Activated naive CD4-positive, alpha-beta T cell (primary cell): ENCODE measurements at places on chromosomes 16 and 17.

DNA sequence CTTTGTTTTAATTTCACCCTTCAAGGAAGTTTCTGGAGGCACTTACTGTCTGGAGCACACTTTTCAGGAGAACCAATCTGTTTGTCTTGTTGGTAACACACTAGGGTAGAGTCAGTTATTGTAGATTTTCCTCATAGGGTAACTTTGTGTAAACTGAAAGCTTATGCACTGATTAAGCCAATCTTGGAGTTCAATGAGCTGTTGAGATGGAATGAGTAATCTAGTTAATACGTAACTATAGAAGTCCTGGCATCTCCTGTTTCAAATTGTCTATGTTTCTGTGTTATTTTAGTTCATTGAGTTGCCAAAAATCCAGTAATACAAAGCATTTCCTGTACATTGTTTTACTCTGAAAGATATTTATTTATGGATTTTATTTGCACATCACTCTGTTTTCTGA lies 111.6 kb upstream of the HAS3 start:
- DNase-seq = no peak

GRCh38 chr17:81813371-81813684 lies 9.4 kb downstream of the GCGR start:
- no peak for DNase-seq

- peak; percentile 74 for DNase-seq
These were observed 725 bp downstream of the KRTAP16-1 start for GRCh38 chr17:41308251-41308917.

GRCh38 chr16:28298511-28298878 lies 6.2 kb downstream of the SBK1 start:
- DNase-seq = no peak

GRCh38 chr16:56090076-56090475 lies 101.2 kb upstream of the GNAO1 start:
- no peak for DNase-seq

- no peak for DNase-seq
These were observed 149.2 kb downstream of the NPIPB5 start for GRCh38 chr16:22659933-22660332.

GRCh38 chr16:84138824-84139627 lies 6.0 kb downstream of the HSDL1 start:
- no peak for DNase-seq

- DNase-seq = no peak
These were observed 3.5 kb downstream of the SLC7A6 start for GRCh38 chr16:68267612-68268405.

DNA sequence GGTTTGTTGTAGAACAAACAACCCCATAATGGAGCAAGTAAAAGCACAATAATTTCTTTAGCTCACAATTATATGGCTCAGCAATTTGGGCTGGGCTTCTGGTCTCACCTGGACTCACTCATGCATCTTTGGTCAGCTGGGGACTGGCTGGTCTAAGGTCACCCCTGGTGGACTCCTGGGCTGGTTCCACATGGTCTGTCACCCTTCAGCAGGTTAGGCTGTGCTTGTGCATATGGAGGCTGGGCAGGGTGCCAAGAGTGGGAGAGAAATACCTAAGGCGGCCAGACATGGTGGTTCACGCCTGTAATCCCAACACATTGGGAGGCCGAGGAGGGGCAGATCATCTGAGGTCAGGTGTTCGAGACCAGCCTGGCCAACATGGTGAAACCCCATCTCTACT lies 27.0 kb upstream of the SMURF2 start:
- no peak for DNase-seq

- DNase-seq = no peak
These were observed 57.6 kb upstream of the IRX5 start for GRCh38 chr16:54873071-54873470.

DNA sequence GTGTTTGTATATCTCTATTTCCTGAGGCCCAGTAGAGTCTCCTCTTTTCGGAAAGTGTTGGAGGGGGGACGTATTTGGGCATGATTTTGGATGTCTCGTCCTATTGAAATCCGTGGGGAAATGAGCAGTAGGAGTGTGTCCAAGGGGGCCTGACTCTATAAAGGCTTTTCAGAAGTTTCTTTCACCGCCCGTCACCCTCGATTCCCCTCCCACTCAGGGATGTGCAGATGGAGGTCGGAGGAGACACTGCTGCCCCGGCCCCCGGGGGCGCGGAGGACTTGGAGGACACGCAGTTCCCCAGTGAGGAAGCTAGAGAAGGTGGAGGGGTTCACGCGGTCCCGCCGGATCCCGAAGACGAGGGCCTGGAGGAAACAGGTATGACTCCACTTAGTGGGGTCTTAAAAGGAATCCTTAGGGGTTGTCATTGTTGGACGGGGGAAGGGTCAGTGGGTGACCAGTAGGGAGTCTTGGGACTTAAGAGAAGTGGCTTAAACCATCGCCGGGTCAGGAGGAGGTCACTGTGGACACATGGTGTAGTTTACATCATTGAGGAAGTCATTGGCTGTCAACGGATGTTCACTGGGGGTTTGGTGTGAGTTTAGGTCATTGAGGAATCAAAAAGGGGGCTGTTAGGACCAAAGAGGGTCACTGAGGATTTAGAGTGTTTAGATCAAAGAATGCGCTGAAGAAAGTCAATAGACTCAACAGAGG lies 424 bp downstream of the MON1B start:
- DNase-seq = peak; percentile 42

DNA sequence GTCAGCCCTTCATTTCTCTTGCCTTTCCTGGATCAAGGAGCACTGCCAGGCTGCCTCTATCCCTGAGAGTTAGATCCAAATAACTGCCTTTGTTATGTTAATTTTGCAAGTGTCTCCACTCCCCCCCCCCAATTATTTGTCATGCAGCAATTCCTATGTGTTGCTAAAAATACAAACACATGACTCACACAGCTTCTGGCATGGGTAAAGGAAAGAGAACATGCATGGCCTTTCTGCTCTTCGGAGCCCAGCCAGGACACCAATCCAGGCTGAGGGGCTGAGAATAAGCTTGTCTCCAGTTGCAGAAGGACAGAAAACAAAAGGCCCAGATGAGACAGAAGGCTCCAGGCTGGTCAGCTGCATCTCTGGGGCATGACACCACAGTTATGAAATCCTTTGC lies 148.0 kb upstream of the TNRC6C start:
- DNase-seq = no peak

- DNase-seq = no peak
These were observed 1.3 kb upstream of the CCL15 start for GRCh38 chr17:36002631-36003030.

DNA sequence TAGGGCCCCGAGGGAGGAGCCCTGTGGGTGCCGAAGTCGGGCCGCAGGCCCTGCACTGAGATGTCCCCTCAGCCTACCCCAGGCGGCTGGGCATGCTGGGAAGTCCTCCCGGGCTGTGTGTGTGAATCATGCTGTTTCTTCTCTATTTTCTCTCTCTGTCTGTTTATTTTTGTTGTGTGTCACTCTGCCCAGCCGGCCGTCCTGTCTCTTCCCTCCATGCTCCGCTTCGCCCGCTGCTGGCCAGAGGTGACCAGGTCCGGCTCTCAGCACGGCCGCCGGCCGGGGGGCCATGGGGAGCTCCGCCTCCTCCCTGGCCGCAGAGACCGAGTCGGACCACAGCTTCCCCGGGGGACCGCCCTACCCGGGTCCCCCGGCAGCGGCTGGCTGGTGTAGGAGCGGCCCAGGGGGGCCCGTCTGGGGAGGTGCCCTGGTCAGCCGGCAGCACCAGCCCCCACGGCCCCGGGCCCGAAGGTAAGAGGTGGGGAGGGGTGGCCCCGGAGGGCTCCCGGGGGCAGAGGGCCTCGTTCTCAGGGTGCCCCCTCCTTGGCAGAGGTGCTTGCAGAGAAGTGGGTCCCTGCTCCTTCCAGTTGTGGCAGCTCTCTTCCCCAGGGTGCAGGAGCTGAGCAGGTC lies 12.5 kb downstream of the CAPN15 start:
- no peak for DNase-seq

DNA sequence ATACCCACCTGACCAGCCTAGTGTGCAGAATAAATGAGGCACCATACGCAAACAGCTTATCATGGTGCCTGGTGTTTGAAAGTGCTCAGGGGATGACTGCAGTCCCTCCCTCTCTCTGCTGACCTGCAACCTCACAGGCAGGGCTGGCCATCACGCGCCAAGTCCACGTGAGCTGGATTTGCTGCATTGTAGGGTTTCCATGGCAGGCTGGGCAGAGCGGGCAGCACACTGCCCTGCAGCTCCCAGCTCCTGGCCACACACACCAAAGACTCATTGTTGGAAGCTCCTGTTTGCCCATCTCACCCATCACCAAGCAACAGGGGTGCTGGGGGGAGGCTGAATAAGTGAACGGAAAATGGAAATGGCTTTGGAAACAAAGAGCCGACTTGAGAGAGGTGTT lies 81.8 kb downstream of the IRX3 start:
- DNase-seq = no peak

- DNase-seq = no peak
These were observed 47.6 kb downstream of the XPO6 start for GRCh38 chr16:28164140-28164539.

DNA sequence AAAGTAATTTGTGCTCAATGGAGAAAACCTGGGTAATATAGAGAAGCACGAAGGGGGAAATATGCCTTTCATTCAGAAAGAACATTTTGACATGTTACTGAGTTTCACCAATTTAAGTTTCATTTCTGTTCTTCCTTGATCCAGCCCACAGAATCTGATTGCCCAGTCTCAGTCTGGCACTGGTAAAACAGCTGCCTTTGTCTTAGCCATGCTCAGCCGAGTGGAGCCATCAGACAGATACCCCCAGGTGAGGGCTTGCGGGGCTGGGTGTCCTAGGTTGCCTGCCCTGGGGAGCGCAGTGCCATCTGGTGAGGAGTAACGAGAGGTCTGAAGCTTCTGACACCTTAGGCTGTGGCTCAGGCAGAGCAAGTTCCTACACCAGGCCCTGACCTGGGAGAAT lies 17.7 kb downstream of the DDX19A start:
- no peak for DNase-seq

DNA sequence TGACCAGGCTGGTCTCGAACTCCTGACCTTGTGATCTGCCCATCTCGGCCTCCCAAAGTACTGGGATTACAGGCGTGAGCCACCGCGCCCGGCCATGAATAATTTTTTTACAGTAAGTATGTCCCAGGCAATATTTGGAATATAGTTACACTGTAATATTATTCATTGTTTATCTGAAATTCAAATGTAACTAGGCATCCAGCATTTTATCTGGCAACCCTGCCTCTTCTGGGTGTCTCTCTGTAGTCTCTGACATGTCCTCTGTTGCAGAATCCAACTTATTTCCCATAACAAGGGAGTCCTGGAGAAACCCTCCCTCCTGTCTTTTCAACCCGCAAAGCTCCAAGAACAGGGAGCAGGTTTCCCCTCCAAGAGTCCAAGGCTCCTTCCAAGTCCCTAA lies 36.9 kb upstream of the MYH10 start:
- DNase-seq = no peak

GRCh38 chr17:39738983-39739884 lies 1.5 kb downstream of the GRB7 start:
- DNase-seq = no peak

DNA sequence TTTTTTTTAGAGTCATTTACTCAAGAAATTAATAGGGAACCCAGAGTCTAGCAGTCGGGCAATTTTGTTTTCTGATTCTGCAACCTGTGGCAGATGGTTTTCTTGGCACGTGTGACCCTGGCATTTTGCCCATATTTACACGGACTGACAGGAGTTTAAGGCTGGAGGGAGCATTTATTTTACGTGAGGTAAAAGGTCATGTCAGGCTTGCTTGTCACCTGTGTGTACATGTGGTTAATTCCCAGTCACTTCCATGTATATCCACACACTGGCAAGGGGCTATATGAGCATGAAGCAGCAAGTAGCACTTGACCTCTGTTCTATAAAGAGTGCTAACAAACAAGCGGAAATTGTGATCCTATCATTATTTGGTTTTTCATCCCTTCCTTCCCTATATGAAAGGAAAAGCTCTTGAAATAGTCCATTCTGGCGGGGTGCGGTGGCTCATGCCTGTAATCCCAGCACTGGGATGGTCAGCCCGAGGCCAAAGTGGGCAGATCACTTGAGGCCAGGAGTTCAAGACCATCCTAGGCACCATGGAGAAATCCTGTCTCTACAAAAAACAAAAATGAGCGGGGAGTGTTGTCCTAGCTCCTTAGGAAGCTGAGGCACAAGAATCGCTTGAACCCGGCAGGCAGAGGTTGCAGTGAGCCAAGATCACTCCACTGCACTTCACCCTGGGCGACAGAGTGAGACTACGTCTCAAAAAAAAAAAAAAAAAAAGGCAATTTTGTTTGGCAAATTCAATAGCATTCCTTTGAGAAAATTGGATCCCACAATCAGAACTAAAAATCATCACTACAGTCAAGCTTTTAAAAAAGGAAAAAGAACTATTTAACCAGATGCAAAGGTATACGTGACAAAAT lies 2.1 kb downstream of the SPAG9 start:
- DNase-seq = no peak

DNA sequence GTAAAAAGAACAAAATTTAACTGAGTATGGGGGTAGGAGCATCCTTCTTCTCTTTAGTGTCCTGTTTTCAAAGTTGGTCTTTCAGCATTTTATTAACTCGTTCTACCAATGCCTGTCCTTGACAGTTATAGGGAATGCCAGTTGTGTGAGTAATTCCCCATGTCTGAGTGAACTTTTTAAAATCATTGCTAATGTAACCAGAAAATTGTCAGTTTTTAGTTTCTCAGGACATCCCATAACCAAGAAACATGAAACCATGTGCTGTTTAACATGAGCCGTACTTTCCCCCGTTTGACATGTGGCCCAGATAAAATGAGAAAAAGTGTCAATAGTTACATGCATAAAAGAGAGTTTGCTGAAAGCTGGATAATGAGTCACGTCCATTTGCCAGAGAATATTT lies 71.4 kb upstream of the ARL4D start:
- DNase-seq = no peak

GRCh38 chr16:4307215-4308037 lies 8.4 kb upstream of the GLIS2 start:
- peak; percentile 85 for DNase-seq

GRCh38 chr17:73478334-73478733 lies 165.9 kb downstream of the SDK2 start:
- no peak for DNase-seq

DNA sequence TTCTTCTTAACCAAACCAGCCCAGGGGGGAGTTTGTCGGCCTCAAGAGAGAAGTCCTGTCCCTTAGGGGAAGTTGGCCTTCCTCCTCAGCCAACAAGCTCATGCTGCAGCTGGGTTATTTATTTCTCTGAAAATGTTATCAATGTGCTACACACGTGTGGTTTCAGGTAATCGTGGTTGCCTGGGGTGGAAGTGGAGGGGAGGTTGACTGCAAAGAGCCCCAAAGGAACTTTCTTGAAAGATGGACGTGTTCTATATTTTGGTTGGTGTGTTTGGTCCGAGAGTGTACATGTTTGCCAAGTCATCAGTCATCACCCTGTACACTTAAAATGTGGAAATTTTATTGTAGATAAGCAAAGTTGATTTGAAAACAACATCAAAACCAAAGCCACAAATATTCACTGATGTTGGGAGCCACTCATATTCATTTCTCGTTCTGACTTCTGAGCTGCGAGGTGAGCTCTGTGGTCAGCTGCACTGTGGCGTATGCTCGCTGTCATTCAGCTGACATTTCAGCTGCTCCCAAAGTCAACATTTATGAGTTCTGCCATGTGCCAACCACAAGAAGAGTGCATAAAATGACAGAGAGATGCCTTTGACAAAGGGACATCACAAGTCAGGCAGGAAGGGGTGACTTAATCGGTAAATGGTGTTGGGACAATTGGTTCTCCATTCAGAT lies 26.5 kb upstream of the ADGRG1 start:
- DNase-seq = no peak
